ENCODE measurements at places on chromosomes 7 and 10. TPM values are rescaled to one million over a fixed set of nuclear protein-coding genes. Genes with fewer than 3 reads are reported as not detected.
A peak's percentile ranks its signal among the peaks of the same experiment; 100 is the strongest.

The CUX1 gene
- total RNA-seq, result 39.6 TPM

DNA sequence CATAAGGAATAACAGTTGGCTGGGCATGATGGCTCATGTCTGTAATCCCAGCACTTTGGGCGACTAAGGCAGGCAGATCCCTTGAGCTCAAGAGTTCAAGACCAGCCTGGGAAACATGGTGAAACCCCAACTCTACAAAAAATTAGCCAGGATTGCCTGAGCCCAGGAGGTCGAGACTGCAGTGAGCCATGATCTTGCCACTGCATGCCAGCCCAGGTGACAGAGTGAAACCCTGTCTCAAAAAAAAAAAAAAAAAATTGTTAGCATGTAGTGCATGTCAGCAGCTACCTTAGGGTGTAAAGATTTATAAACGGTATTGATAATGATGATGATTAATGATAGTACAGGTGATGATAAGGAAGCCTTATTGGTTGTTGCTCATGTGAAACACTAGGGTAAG is 331.2 kb upstream of the FZD1 start:
- DNase-seq, result no peak

- DNase-seq, result no peak
Observed at GRCh38 chr7:22543169-22543568, 43.2 kb upstream of the STEAP1B start.

The CPA4 gene
- total RNA-seq, result 10.1 TPM

DNA sequence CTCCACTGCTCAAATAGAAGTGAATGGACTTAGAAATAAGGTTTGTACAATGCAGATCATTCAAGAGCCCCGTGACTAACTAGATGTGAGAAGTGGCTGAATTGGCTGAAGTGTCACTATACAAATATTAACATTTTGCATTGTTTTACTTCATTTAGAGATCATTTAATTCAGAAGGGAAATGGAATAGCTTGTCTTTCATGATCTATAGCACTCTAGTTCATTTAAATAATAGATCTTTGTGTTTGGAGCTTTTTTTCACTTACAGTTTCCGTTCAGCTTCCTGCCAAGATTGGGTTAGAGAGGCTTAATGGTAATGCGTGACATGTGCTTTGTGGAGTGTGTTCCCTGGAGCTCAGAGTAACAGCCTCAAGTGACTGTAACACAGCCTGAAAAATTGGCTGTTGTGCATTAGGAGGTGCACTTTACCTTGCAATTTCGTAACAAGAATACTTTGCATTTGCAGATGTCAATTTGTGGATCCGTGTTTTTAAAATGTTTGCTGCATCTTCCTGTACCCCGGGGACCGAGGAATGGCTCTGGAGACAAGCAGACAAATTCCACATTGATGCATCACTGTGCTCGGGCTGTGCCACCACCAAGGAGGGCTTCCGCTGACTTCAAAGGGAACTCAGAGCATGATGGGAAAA is 170.3 kb downstream of the NRP1 start:
- peak; percentile 94 for DNase-seq

The LRRTM3 gene
- total RNA-seq, result 0.12 TPM

GRCh38 chr7:159197066-159197975 is 52.7 kb upstream of the VIPR2 start:
- DNase-seq, result no peak

The IL15RA gene
- total RNA-seq, result 5.9 TPM

- DNase-seq, result no peak
Observed at GRCh38 chr10:75094465-75094864, 17.0 kb upstream of the SAMD8 start.

DNA sequence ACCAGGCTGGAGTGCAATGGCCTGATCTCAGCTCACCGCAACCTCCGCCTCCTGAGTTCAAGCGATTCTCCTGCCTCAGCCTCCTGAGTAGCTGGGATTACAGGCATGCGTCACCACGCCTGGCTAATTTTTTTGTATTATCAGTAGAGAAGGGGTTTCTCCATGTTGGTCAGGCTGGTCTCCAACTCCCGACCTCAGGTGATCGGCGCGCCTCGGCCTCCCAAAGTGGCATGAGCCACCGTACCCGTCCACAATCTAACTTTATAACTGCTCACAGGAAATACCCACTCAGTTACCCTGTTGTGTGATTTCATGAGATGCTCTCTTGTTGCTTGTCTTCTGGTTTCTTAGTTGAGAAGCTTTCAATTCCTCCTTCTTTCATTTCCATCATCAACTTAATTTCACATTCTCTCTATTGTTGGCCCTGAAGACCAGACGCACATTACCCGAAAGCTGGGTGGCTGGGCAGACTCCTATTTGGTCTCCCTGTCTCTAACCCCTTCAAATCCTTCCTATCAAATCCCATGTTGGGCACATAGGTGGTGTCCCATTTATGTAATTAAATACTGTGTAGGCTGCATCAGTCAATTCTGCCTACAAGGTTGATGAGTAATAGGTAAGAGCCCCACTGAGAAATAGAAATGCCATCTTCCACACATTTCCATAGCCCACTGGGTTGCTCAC is 1.1 kb upstream of the GSTO2 start:
- no peak for DNase-seq

The ZNF425 gene
- 1.6 TPM for total RNA-seq

- no peak for DNase-seq
Observed at GRCh38 chr7:87170828-87171227, 18.6 kb downstream of the DMTF1 start.

GRCh38 chr7:84837405-84837804 is 349.5 kb downstream of the SEMA3D start:
- no peak for DNase-seq

GRCh38 chr10:52703451-52703850 is 69.1 kb downstream of the MBL2 start:
- peak; percentile 98 for DNase-seq

DNA sequence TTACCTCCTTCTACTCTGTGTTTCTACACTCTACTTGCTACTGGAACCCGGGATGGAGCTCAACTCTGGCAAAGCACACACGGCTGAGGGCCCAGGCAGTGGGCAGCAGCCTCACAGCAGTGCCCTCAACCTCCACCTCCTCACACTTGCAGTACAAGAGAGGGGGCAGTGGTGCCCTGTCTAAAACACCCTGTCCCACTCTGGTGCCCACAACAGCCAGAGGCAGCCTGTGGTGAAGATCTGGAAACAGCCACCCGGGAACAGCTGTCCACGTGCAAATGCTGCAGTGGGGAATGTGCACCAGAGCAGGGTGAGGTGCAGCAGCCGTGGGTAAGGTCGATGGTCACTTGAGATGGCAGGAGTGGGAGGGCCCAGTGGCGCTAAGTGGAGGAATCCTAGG is 13.7 kb downstream of the MAT1A start:
- DNase-seq, result no peak

DNA sequence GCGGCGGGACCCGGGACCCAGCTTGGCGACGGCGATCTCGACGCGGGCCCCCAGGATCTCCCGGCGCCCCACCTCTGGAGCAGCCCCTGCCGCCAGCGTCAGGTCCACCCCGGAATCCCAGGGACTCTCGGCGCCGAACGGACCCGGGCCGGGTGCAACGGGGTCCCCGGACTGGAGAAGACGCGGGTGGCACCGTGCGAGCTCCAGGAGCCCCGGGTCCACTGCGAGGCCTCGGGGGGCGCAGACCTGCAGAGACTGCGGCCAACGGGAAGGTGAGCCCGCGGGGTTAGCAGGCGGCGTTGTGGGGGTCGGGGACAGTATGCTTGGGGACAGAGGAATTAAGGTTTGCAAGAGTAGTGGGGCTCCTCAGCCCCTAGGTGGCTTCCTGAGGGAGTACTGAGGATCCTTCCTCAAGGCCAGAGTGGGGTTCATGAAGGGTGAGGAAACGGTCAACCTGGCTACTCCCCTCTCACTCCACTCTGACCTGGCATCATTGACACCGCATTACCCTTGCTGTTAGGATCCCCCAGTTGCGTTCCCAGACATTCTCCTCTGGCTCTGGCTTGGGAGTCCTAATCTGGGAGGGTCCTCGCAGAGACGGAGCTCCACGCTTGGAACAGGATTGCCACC is 353 bp downstream of the EPHB6 start:
- DNase-seq, result no peak

Measured in PC-3 (cell line).